Activated CD4-positive, alpha-beta T cell treated with anti-CD3 and anti-CD28 coated beads, Interleukin-2, amount 10 ng/mL, durations not matched to agents 7 days and 5 days (primary cell): ENCODE measurements at places on chromosomes 3 and 15. TPM values are rescaled to one million over a fixed set of nuclear protein-coding genes. Genes with fewer than 3 reads are reported as not detected.

MEIS2 gene
- not detected for total RNA-seq

TNNC1 gene
- 1.5 TPM for total RNA-seq

GRCh38 chr15:25525741-25526140 is 86.9 kb upstream of the UBE3A start:
- H3K36me3 ChIP-seq = no peaks in the 10 kb centered on the region
- no peaks in the 10 kb centered on the region for H3K4me1 ChIP-seq
- H3K27me3 ChIP-seq = no peaks in the 10 kb centered on the region
- H3K4me3 ChIP-seq = no peak overlapping the region
- DNase-seq = no peak
- no peak overlapping the region for H3K27ac ChIP-seq

SH2D7 gene
- not detected for total RNA-seq

- H3K4me3 ChIP-seq = no peak overlapping the region
- H3K4me1 ChIP-seq = peaks cover 27% of the 10 kb centered on the region
- H3K36me3 ChIP-seq = peaks cover 21% of the 10 kb centered on the region
- H3K27me3 ChIP-seq = no peaks in the 10 kb centered on the region
- no peak for DNase-seq
These were observed 1.3 kb downstream of the HACD2 start for GRCh38 chr3:123583561-123583960.

DNA sequence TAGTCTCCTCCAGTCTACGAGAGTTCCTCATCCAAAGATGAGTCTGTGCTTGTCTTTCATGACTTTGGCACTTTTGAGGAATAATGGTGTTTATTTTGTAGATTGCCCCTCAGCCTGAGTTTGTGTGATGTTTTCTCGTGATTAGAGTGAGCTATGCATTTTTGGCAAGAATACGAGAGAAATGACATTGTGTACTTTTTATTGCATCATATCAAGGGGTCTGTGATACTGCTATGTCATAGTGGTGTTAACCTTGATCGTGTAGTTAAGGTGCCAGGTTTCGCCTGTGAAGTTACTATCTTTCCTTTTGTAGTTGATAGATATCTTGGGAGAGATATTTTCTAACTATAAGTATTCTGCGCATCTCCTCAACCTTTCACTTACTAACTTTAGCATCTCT is 18.9 kb downstream of the RSRC1 start:
- H3K36me3 ChIP-seq = peaks cover 63% of the 10 kb centered on the region
- peaks cover 15% of the 10 kb centered on the region for H3K4me1 ChIP-seq
- DNase-seq = no peak
- H3K27ac ChIP-seq = no peak overlapping the region

DNA sequence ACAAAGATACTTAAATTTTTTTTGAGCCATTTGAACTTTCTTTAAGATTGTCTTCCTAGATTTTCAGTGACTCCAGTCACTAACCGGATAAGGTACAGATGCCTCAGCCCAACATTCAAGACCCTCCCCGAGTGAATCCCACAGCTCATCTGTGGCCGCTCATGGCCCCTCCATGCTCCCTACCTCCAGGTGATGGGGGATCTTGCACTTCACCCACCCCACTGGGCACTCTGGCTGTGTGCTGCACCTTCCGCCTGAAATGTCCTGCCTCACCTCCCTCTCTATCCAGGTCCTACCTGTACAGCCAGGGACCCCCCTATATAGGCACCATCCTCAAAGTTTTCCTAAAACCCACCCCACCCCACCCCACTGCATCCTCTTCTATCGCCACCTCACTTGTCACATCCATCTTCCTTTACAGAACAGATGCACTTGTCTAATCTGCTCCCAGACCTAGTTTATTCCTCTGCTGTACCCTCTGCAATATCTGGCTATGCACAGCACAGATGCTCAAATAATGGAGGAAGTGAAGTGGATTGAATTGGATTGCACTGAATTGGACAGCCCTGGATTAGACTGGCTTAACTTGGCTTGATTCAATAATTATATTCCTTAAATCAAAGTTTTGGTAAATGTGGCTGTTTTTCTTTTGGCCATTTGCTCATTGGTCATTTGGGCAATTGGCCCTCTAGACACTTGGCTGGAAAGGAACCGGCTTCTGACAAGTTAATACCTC is 24.5 kb downstream of the NTRK3 start:
- H3K4me1 ChIP-seq = no peaks in the 10 kb centered on the region
- DNase-seq = no peak
- H3K27ac ChIP-seq = no peak overlapping the region
- no peaks in the 10 kb centered on the region for H3K36me3 ChIP-seq
- H3K27me3 ChIP-seq = peaks cover 4% of the 10 kb centered on the region

CGNL1 gene
- not detected for total RNA-seq

CP gene
- total RNA-seq = not detected

GRCh38 chr3:151639418-151639740 is 94.3 kb upstream of the AADACL2 start:
- H3K27ac ChIP-seq = no peak overlapping the region
- no peaks in the 10 kb centered on the region for H3K27me3 ChIP-seq
- no peak for DNase-seq
- H3K4me1 ChIP-seq = no peaks in the 10 kb centered on the region
- H3K36me3 ChIP-seq = no peaks in the 10 kb centered on the region

DNA sequence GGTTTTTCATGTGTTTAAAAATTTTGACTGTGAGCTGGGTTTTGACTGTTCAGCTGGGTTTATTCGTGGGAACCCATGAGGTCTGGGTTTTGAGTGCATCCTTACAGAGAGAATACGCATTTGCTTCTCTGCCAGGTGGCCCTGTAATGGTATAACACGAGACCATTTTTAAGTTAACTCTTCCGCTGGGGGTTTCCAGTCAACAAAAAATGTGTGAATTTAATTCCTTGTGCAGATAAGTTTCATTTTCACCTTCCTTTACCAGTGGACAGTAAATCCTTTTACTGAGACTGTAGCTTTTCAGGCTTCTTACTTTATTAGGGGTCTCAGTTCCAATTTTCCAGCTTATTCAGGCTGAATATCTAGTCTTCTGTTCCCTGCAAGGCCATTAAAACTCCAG is 149.6 kb downstream of the OPA1 start:
- peaks cover 10% of the 10 kb centered on the region for H3K4me1 ChIP-seq
- H3K4me3 ChIP-seq = no peak overlapping the region
- no peak for DNase-seq
- peaks cover 5% of the 10 kb centered on the region for H3K27me3 ChIP-seq
- no peaks in the 10 kb centered on the region for H3K36me3 ChIP-seq
- H3K27ac ChIP-seq = no peak overlapping the region

DNA sequence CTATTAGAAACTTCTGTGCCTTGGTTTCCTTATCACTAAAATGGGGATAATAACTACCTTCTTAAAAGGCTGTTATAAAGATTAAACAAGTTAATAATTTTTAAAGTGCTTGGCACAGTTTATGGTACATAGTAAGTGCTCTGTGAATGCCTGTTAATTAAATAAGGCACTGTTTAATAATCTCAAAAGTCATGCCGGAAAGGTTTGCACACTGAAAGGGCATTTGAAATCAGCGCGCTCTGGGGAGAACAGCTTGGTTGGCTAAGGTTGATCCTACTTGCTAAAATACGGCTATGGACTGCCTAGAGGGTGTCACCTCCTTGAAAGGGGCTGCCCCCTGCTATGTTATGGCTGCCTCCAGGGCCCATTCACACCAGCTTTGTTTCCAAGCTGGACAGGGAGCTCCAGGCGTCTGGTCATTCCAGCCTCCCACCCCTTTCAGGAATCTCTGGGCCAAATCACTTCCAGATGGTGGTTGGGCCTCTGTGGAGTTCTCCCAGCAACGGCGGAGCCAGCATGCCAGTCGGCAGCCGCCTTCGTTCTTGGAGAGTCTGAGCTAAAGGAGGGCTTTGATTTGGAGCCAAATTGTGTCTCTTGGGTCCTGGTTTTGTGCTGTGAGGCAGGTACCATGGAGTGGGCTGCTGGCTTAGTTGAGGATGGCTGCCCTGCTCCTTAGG is 5.9 kb downstream of the FLNB start:
- H3K27ac ChIP-seq = no peak overlapping the region
- H3K27me3 ChIP-seq = no peaks in the 10 kb centered on the region
- H3K36me3 ChIP-seq = peaks cover 3% of the 10 kb centered on the region
